ENCODE measurements at places on chromosomes 16 and 17. TPM values are rescaled to one million over a fixed set of nuclear protein-coding genes. Genes with fewer than 3 reads are reported as not detected.

The PRKCB gene
- total RNA-seq, result 2.3 TPM

The CUEDC1 gene
- 46.6 TPM for total RNA-seq

The TP53TG3 gene
- total RNA-seq, result not detected

The OR3A2 gene
- total RNA-seq, result not detected

The GSPT1 gene
- total RNA-seq, result 86.6 TPM

The DHRS7C gene
- total RNA-seq, result 0.89 TPM

The PDILT gene
- total RNA-seq, result not detected

The MLKL gene
- total RNA-seq, result 4.9 TPM

The MYH3 gene
- 1.5 TPM for total RNA-seq

The HID1 gene
- total RNA-seq, result 9.0 TPM

The SLC5A11 gene
- total RNA-seq, result not detected

The HGS gene
- total RNA-seq, result 56.2 TPM

The STX1B gene
- 1.6 TPM for total RNA-seq

The HCRT gene
- total RNA-seq, result not detected

The TMEM106A gene
- total RNA-seq, result 4.0 TPM

The ADCY9 gene
- total RNA-seq, result 44.0 TPM

The TBC1D3K gene
- not detected for total RNA-seq

The IL21R gene
- total RNA-seq, result 1.4 TPM

The ARHGAP27 gene
- total RNA-seq, result 20.0 TPM

The KRT13 gene
- total RNA-seq, result not detected

Measured in cardiac septum (tissue), 1 donor.